ENCODE measurements at places on chromosomes 5 and 9.

GRCh38 chr9:70352356-70352755, 62.1 kb downstream of the KLF9 start:
- no peak for DNase-seq

DNA sequence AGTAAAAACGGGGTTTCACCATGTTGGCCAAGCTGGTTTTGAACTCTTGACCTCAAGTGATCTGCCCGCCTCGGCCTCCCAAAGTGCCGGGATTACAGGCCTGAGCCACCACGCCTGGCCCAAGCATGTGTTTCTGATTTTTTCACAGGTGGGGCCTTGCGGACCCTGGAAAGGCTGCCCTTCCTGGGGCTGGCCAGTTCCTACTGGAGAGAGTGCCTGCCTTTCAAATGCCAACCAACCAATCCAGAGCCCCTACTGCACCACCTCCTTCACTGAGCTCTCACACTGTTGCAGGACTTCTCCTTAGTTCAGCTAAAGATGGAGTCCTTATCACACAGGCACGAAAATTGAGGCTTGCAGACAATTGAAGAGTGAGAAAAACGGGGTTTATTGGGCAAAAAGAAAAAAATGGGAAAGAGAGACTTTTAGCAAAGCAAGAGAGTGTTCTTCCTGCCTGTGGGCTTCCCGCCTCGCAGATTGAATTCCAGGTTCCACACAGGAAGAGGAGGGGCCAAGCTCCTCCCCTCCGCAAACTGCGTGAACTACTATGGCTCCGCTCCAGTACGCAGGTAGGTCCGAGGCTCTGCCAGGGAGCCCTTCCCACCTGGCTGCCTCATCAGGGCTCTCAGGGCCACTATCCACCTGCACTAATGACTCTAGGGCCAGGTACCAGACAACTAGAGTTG, 8.3 kb upstream of the CMBL start:
- no peak for DNase-seq

- no peak for DNase-seq
Measured at GRCh38 chr5:64744914-64745313, 23.6 kb downstream of the SREK1IP1 start.

DNA sequence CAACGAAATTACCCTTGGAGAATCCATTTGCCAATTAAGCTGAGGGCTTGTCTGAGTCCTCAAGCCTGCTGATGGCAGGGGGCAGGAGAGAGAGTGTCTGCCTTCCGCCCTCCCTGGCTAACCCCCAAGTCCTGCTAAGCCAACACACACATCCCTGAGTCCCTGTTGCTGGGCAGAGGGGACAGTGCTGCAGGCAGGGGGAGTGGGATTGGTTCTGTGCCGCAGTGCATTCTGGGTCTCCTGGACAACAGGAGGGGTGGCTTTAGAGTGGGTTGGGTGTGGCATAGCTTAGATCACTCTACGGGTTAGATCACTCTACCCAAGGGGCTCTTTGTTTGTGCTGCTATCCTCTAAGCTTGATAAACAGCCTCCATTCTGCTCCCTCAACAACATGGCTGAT, 427.7 kb downstream of the CDK5RAP2 start:
- DNase-seq: peak; percentile 20

GRCh38 chr9:117796681-117797080, 92.5 kb downstream of the TLR4 start:
- no peak for DNase-seq

GRCh38 chr9:122954253-122954691, 13.5 kb downstream of the RABGAP1 start:
- no peak for DNase-seq

DNA sequence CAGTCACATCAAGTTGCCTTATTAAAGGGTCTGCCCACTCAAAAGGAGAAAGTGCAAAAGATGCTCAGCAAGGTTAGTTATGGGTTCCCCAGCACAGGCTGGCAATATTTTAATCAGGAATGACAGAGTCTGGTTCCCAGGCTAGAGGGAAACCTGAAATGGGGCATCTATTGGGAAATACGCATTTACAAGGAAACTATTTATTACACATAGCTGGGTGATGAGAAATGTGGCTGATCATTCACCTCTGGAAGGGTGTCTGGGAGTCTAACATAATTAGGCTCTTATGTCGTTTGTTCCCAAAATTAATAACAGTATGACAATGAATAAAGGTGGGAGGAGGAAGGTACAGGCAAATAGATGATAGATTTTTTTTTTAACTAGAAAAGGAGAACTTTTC, 314.7 kb downstream of the ENC1 start:
- no peak for DNase-seq

- no peak for DNase-seq
Measured at GRCh38 chr5:13601112-13601511, 343.4 kb downstream of the DNAH5 start.

- DNase-seq: no peak
Measured at GRCh38 chr9:124792257-124793014, 15.5 kb downstream of the OLFML2A start.

GRCh38 chr5:87751824-87752223, 339.1 kb upstream of the CCNH start:
- no peak for DNase-seq

- DNase-seq: no peak
Measured at GRCh38 chr5:17227868-17228267, 10.4 kb downstream of the BASP1 start.
